ENCODE measurements at places on chromosomes 2 and 18. TPM values are rescaled to one million over a fixed set of nuclear protein-coding genes. Genes with fewer than 3 reads are reported as not detected.

Gene KRTCAP3
- total RNA-seq, result not detected

Gene UGT1A10
- total RNA-seq, result not detected

Gene ZFP36L2
- 25.9 TPM for total RNA-seq

Gene PLEKHB2
- total RNA-seq, result 167 TPM

Gene RGPD3
- 0.32 TPM for total RNA-seq

DNA sequence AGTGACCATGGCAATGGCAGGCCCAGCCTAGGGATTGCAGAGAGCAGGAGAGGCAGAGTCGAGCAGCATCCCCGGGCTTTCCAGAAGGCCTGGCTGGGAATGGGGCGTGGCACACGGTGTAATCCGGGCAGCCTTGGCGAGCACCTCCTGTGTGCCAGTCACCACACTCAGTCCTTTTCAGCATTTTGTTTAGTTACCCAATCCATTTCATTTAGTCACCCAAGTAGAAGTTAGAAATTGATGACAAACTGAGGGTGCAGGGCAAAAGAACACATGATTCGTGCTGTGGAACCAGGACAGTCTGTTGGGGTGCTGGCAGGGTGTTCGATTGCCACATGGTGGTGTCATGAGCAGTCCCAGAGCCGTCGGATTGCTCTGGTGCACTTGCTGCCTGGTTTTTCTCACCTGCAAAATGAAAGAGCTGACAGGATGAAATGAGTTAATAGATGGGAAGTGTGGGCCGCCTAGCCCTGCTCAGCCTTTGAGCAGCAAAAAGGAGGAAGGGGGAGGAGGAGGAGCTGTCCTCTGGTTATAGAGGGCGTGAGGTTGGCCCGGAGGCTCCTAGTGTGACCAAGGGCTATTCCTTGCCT, 299.4 kb downstream of the AGAP1 start:
- peak; percentile 12 for DNase-seq

DNA sequence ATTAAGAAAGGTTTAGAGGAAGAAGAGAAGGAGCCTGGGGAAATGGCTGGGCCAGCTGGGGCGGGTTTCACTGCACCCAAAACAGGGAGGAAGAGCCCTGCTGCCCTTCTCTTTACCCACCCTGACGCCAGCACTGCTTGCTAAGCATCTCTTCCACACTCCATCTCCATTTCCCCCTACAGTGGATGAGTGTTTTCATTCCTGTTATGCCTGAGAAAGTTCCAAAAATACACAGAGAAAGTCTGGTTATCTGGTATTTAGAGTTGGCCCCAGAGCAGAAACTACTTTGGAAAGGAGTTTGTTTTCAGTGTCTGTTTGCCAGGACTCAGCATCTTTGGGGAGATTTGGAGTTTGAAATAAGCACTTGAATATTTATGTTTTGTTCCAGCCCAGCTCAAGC, 451.0 kb downstream of the SLC4A3 start:
- DNase-seq, result peak; percentile 48

DNA sequence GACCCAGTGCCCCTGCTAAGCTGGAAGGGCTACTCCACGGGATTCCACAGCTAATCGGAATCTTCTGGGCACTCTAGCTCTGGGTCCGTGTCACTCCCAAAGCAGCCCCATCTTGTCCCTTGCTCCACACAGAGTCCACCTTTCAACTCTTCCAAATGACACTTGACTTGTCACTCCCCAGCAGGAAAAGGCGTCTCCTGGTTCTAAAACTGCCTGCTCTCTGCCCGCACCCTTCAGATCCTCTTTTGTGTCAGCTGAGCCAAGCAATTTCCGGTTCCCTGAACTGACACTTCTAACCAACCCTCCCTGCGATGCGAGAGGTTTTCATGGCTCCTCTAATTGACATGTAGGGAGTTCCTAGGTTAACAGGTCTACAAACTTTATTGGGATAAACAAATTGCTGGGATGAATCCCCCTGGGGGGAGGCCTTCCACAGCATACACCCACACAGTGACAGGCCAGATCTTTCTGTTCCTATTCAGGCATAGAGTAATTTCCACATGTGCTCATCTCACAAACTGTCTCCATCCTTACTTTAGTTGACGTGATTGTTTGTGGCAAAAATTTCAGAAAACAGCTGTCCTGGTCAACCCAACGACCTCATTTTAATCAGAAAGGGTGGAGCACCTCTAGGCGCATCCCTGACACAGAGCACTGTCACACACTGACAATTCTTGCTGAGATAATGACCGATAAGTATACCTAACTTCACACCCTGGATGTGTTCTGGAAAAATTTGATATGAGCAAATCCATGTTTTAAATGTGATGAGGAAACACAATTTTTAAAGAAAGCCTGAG, 104.9 kb downstream of the RBMS1 start:
- DNase-seq, result no peak

DNA sequence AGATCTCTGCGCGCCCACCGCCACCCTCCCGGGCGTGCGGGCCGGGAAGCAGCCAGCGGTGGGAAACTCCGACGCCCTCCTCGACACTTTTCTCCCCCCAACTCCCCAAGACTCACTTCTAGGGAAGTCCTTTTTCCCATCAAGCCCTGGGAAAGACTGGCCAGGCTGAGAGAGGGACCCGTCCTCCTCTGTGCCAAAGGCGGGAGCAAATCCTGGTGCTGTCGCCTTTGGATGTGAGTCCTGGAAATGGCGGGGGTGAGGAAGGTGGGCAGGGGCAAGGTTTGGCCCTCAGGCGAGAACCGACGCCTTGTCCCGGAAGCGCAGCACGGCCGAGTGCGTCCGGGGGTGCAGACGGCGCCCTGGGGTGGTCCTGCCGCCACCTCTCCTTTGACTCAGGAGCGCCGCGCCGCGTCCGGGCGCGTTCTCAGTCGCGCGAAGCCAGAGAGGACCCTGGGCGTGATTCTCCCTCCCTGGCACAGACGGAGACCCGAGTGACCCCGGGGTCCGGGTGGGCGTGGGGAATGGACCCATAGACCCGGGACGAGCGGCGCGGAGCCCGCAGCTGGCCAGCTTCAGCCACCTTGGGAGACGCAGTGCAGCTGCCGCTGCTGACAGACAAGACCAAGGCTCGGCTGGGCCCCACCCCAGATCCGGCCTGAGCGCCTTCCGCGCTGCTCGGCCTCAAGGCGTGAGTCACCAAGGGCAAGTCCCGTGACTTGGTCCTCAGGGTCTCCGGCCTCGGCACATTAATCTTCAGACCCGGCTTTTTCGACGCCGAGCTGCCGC, 3.5 kb upstream of the LBX2 start:
- DNase-seq, result peak; percentile 92

All from fibroblast of villous mesenchyme (primary cell).